GM06990 (cell line): ENCODE measurements at places on chromosomes 13 and 19.

DNA sequence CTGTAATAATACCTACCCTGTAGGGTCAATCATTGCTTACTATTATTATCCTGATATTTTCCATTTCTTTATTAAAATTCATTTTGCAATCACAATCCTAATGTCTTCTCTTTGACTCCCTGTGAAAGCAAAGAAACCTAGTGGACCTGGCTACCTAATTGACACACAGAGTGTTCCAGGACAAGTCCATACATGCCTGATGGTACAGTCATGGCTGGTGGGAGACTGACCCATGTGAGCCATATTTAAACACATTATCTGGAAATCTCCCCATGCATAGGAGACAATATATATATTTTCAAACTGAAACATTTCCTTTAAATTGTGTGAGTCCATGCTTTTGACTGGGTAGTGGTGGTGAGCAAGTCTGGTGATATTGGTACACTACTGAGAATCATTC lies 230.6 kb upstream of the DACH1 start:
- DNase-seq = no peak

- no peak for DNase-seq
These were observed 91.9 kb downstream of the SPACA7 start for GRCh38 chr13:112468069-112468468.

DNA sequence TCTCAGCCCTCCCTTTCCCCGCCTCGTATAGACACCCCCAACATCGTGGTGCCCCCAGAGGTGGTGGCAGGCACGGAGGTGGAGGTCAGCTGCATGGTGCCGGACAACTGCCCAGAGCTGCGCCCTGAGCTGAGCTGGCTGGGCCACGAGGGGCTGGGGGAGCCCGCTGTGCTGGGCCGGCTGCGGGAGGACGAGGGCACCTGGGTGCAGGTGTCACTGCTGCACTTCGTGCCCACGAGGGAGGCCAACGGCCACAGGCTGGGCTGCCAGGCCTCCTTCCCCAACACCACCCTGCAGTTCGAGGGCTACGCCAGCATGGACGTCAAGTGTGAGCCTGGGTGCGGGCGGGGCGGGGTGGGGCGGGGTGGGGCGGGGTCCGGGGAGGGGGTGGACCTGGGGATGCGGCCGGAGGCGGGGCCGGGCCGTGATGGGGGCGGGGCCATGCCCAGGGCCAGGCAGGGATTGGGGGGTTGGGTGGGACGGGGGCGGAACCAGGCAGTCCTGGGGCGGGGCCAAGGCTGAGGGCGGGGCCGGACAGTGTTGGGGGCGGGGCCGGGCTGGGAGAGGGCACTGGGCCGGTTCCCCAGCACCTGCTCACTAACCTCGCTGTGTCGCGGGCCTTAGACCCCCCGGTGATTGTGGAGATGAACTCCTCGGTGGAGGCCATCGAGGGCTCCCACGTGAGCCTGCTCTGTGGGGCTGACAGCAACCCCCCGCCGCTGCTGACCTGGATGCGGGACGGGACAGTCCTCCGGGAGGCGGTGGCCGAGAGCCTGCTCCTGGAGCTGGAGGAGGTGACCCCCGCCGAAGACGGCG lies 7.8 kb downstream of the MAG start:
- DNase-seq = no peak

DNA sequence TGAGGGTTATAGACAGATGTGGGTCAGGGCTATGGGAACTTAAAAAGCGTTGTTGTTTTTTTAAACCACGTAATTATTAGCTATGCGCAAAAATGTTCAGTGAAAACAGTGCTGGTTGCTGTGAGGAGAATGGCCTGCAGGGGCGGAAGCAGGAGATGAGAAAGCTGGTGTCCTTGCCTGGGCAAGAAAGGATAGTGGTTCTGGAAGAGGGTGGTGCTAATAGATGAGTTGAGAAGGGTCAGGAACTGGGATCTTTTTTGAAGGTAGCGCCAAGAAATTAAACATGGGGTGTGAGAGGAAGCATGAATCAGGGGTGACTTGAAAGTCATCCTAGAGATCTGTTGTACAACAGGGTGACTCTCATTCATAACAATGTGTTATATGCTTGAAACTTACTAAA lies 4.8 kb upstream of the SMG9 start:
- no peak for DNase-seq
